ENCODE measurements at places on chromosomes 5 and 9.

GRCh38 chr5:124932791-124933600, 186.6 kb upstream of the ZNF608 start:
- no peak for DNase-seq

DNA sequence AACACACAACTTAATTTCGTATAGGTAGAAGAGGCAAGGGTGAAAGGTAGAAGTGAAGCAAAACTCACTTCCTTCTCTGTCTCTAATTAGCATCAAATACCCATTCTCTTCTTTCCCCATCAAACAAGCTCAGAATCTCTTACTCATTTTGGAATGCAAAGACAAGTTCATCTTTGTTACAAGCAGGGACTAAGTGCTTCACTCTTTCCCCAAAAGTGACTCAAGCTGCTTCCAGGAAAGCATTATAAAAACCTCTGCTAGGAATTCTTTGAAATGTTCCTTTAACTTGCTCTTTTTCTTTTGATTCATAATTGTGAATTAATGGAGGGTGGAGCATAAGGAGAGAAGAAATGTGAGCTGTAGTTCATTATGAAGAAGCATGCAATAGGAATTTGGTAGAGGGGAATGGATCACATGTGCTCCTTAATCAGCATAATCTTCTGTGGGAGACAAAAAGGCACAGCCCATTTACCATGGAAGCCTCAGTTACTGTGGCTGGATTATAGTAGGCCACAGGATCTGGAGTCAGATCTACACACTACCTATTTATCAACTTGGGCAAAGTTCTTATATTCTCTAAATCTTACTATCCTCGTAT, 109.5 kb upstream of the DPYSL3 start:
- no peak for DNase-seq

DNA sequence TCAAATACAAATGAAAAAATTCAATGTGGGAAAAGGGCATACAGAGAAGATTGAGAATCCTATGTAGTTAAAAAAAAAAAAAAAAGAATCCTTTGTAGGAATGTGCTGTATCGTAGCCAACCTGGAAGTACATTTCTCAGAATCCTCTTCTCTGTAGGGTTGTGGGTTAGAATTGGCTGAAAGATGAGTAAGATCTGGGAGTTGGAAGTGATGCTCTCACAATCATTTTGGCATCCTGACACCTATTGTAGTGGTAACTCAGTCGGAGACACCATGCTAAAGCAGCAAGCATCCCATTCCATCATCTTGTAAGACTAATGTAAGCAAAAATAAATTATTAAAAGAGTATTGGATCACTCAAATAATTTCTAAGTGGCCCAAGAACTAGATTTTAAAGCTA, 30.6 kb downstream of the MRPL22 start:
- DNase-seq: no peak

- DNase-seq: no peak
These were observed 96.9 kb downstream of the ATG10 start for GRCh38 chr5:82068723-82069122.

DNA sequence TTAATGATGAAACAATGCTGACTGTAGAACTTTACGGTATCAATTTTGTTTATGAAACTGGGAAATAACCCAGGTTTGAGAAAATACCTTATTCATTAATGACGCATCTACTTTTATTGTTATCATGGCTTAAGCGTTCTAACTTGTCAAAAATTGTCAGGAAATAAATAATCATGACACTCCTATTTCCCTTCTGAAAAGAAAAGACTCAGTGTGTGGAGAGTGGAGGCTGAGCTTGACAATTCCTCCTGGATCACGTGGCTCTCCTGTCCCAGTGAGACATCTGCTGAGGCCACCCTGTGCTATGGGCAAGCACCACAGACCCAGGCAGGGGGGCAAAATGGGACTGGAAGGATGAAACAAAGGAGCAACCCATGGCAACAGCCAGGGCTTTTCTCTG, 466.4 kb downstream of the ZNF608 start:
- no peak for DNase-seq

- DNase-seq: no peak
These were observed 185.9 kb downstream of the SEMA6A start for GRCh38 chr5:116388564-116389258.

GRCh38 chr5:140258016-140258415, 44.9 kb downstream of the PFDN1 start:
- DNase-seq: no peak

GRCh38 chr5:122351416-122352157, 39.5 kb downstream of the SNCAIP start:
- DNase-seq: no peak

DNA sequence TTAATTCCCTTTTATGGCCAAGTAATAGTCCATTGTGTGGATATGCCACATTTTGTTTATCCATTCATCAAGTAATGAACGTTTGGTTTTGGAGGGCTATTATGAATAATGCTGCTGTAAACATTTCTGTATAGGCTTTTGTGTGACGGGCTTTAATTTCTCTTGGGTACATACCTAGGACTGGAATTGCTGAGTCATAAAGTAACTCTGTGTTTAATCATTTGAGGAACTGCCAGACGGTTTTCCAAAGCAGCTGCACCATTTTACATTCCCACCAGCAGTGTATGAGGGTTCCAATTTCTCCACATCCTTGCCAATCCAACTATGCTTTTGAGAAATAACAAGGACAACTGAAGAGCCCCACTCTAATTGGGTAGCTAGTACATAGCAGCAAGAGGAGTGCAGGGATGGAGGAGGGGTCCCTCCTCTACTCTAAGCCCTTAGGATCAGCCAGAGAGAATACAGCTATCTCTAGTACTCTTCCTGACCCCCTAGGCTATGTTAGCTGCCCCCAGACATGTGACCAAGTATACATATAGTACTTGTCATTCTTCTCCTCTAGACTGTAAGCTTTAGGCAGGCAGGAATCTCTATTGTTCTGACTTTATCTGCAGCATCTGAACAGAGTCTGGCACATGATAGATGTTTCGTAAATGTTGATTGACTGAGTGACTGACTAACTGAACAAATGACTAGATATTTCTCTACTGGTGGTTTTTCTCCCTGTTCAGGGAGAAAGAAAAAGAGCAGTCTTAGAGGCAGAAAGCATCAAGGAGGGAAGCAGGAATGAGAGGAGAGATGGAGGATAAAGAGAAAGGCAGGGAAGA, 22.1 kb upstream of the MATR3 start:
- no peak for DNase-seq

DNA sequence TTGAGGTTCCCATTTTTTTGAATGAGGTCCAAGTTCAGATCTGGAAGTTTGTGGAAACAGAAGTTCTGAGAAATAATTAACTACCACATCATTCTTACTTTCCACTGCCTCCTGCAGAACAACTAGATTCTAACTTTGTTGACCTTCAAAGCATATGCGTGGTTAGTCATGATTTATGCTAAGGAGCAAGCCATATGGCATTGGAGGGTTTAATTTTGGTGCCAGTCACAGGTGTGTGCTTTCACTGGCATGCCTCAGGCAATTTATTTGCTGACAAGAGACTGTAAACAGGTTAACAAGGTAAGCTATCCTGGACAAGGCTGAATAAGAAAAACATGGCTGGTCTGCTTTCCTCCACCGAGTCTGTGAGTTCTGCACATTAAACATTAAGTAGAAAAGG, 31.5 kb downstream of the HMHB1 start:
- DNase-seq: no peak

DNA sequence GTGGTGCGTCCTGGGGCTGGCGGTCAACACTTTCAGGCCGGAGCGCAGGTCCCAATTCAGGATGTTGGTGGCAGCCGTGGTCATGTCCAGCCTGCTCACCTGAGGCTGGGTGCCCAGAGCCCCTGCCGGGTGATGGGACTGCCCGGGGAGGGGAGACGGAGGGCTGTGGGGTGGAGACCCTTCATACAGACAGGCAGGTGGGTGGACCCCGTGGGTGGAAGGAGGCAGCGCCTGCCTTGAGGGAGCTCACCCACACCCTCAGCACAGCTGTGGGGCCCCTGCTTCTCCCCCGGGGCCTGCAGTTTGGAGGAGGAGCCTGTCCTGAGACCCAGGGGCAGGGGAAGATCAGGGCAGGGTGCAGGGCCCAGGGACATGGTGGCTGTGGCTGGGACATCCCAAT, 6.9 kb upstream of the PTGDS start:
- DNase-seq: no peak

GRCh38 chr9:97367729-97368128, 44.2 kb upstream of the TDRD7 start:
- no peak for DNase-seq

GRCh38 chr9:94839398-94839797, 112.9 kb downstream of the AOPEP start:
- no peak for DNase-seq

- DNase-seq: no peak
These were observed 340.9 kb upstream of the RPS23 start for GRCh38 chr5:82619097-82619496.

DNA sequence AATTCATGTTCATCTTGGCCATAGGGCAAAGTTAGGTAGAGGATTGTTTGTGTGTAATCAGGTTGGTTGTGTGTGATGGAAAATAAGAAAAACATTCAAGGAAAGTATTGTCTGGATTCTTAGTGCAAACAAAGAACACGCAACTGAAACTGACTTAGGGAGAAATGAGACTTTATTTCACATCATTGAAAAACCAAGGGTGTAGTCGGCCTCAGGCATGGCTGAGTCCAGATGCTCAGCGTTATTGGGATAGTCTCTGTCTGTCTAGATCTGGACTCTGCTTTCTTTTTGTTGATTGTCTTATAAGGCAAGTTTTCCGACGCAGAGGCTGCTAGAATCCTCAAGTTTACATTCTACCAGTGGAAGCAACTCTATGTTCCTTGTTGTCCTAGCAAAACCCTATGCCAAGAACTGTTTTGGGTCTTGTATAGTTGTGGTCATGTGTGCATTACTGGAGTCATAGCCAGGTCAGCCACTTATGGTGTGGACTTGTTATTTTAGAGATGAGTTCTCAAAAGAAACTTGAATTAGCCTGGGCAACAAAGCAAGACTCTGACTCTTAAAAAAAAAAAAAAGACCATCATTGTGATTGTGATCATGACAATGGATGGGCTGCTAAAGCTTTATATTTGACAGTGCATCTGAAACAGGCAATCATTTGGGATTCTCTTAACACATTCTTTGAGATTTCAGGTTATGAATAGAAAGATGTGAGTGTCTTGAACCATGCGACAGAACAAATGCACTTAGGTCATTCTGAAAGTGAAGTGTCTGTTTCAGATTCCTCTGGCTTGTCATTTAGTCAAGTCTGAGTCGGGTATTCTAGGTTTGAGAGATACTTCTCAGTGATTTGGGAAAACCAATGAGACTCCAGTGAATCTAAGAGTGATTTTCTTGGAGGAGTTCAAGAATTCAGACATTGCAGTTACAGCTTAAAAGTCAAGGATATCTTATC, 82.6 kb downstream of the DOCK2 start:
- DNase-seq: no peak

- no peak for DNase-seq
These were observed 17.4 kb downstream of the TMOD1 start for GRCh38 chr9:97518909-97519307.

GRCh38 chr9:112049811-112050516, 125.1 kb downstream of the SUSD1 start:
- no peak for DNase-seq

DNA sequence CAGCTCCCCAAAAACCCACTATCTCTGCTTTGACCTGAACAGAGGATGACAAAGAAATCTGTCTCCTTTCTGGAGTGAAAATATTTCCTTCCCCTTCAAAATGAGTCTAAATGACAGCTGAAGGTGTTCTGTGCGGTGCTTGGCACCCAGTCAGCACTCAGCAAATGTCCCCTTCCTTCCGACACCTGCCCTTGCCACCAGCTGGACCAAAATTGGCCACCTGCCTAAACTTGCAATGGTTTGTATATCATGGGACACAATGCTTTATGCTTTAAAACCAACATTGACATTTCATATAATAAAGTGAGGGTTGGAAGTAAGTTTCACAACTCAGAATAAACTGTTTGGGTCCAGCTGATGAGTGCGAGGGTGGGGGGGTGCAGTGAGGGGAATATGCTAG, 7.5 kb upstream of the TTC1 start:
- DNase-seq: no peak

- DNase-seq: no peak
These were observed 5.0 kb upstream of the HSPB3 start for GRCh38 chr5:54450542-54450941.

DNA sequence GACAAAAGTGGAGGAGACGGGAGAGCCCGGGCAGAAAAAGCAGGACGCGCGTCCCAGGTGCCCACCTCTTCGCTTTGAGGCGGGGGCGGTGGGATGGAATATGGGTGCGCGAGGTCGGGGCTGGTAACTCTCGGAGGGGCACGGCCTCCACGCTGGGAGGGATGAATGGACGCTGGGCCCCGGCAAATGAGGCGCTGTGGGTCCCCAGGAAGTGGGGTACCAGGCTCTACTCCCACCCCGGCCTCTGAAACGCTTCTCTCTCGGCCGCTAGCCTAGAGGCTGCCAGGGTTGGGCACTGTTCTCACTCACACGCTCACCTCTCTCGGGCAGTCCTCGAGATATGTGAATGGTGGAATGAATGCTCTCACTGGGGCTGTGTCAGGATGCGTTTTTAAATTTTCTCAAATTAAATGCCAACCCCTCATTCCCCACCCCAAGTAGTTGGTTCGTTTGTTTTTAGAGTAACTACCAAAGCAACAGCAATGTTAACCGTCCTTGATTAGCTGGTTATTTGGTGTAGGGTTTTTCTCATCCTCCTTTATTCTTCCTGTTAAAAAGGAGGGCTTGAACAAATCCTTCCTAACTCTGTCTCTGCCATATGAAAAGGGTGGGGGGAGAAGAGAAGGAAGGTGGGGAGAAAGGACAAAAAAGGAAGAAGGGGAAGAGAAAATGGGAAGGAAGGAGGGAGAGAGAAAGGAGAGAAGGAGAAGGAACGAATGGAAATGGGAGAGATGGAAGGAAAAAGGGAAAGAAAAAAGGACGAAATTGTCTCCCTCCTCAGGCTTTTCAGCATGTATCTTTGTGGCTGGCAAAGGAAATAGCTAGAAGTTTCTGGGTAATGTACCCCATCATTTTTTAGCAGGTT, 1.3 kb upstream of the EBF1 start:
- DNase-seq: no peak

DNA sequence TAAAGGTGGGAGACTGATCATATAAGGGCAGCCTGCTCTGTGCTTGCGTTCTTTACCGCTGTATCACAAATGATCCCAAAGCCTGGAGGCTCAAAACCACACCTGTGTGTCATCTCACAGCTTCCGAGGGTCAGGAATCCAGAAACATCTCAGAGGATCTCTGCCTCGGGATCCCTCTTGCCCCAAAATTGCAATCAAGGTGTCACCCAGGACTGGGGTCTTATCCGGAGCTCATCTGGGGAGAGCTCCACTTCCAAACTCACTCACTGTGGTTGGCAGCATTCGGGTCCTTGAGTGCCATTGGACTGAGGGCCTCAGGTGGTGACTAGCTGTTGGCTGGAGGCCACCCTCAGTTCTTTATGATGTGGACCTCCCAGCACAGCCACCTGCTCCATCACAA, 26.7 kb upstream of the FCN2 start:
- no peak for DNase-seq

All from stimulated activated CD4-positive, alpha-beta T cell treated with anti-CD3 and anti-CD28 coated beads, Interleukin-1b, Interleukin-23, amount 100 ng/mL, for 1 hour (primary cell).